Liver (tissue), 10 donors: ENCODE measurements at places on chromosomes 1 and 21. TPM values are rescaled to one million over a fixed set of nuclear protein-coding genes. Genes with fewer than 3 reads are reported as not detected.

- DNase-seq, result peak; percentile 31
These were observed 5.7 kb downstream of the TRIM46 start for GRCh38 chr1:155179112-155180031.

CELA2A gene
- not detected for total RNA-seq

DNA sequence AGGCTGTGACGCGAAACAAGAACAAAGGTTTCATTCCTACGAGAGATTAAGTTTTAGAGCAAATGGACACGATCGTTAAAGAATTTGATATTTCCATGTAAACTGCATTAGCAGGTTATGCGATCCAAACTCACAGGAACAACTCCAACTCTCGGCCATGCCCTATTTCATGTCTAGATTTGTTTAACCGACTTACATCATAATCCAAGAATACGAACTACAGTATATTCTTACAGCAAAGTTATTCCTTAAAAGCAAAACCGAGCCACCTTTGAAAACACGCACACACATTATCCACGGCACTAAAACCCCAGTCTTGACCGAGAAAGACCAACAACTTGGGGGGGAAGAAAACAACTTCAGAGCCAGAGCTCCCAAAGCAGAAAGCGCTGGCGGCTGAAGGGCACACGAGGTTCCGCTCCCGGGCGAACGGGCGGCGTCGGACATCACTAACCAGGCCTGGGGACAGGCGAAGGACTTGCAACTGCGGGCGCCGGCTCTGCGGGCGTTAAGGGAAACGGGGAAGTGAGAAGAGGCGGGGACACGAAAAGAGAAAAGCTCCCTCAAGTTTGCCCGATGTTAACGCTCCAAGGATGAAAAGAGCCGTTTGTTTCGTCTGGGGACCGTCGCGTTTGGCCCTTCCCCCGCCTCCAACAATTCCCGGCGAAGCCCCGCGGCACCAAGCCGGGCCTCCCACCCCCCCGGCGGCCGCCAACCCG lies 690 bp downstream of the B3GALNT2 start:
- peak; percentile 66 for DNase-seq

DNA sequence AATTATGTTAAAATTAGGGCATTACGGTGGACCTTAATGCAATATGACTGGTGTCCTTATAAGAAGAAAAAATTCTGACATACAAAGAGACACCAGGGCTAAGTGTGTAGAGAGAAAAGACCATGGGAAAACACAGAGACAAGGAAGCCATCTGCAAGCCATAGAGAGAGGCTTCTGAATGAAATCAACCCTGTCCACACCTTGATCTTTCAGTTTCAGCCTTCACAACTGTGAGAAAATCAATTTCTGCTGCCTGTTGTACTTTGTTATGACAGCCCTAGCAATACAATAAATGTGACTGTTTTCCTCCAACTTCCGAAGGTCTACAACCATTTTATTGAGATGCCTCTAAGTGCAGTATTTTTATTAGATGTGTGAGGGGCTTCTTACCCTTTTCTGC lies 1407.2 kb downstream of the MRPL39 start:
- no peak for DNase-seq

FCRL6 gene
- 0.09 TPM for total RNA-seq

LCE1A gene
- total RNA-seq, result not detected

CPTP gene
- total RNA-seq, result 14.6 TPM

PDZK1 gene
- total RNA-seq, result 40.5 TPM

DNA sequence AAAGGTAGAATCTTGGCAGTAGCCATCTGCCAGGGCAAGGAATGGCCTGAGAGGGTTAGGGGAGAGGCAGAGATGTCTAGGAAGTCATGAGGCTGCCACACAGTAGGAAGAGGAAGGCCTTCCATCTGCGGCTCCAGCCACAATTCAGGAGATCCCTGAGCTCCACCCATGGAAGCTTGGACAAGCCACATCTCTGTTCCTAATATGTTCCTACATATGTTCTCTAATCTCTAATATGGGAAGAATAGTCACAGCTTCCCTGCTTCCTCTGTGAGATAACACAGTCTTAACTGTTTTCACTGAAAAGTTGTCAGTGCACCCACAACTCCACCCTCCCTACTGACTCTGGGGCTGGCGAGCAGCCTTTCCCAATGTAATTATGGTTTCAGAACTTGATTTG lies 109.5 kb downstream of the CDC7 start:
- no peak for DNase-seq

- DNase-seq, result no peak
These were observed 6.9 kb upstream of the PTGFR start for GRCh38 chr1:78483903-78484302.

HES3 gene
- total RNA-seq, result not detected

TMEM269 gene
- total RNA-seq, result 0.08 TPM

NR5A2 gene
- total RNA-seq, result 37.5 TPM

GRCh38 chr1:59136541-59137275 lies 160.2 kb upstream of the FGGY start:
- DNase-seq, result no peak

KRTAP13-3 gene
- not detected for total RNA-seq

DNA sequence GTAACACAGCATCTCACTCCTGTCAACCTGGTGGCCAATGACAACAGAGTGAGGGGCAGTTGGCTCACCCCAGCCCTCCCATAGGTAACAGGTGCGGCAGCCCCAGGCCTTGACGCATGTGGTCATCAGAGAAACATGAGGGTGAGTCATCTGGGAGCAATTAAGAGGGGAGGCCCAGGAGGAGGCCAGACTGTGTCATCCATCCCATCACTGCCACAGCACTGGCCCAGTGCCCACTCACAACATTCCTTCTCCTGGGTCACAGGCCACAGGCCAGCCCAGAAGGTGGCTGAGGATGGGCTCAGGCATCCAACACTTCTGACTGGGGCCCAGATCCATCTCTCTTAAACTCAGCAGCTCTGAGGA lies 17.1 kb downstream of the TEX35 start:
- no peak for DNase-seq

- no peak for DNase-seq
These were observed 16.3 kb upstream of the NUF2 start for GRCh38 chr1:163305441-163305840.

DNA sequence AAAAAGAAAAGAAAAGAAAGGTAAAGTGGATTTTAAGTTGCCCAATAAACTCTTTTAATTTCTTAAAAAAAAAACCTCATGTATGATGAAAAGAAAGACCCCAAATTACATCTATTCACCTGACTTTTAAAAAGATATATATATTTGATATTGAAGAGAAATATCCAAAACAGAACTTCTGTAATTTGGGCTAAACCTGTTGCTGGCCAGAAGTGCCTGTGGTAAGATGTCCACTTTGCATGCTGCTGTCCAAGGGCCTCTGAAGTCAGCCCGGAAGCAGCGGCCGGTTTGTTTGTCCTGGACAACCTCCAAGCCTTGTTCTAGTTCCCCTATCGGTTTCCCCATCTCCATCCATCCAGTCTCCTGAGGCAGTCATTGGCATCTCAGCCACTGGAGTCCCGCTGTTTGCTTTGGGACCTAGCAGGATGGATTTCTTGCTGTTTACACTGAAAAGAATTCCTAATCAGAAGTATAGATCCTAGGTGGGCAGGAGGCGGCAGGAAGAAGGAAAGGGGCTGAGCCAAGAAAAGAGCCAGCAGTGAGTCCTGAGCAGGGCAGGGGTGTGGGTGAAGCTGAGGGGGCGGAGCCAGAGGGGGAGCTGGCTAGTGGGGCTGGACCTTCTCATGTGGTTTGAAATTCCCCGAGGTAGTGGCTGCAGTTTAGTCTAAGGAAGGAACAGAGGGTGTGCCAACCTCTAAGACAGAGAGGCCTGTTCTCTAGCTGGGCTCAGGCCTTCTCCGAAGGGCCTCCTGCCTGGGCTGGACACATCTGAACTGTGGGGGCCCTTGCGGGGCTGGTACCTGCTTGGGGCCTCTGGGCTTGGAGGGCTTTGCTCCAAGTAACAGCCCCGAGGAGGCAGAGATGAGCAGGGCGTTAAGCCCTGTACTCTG lies 3.3 kb downstream of the NCMAP start:
- no peak for DNase-seq

PYHIN1 gene
- 1.3 TPM for total RNA-seq

INAVA gene
- 0.67 TPM for total RNA-seq

GPR161 gene
- 1.0 TPM for total RNA-seq

DNA sequence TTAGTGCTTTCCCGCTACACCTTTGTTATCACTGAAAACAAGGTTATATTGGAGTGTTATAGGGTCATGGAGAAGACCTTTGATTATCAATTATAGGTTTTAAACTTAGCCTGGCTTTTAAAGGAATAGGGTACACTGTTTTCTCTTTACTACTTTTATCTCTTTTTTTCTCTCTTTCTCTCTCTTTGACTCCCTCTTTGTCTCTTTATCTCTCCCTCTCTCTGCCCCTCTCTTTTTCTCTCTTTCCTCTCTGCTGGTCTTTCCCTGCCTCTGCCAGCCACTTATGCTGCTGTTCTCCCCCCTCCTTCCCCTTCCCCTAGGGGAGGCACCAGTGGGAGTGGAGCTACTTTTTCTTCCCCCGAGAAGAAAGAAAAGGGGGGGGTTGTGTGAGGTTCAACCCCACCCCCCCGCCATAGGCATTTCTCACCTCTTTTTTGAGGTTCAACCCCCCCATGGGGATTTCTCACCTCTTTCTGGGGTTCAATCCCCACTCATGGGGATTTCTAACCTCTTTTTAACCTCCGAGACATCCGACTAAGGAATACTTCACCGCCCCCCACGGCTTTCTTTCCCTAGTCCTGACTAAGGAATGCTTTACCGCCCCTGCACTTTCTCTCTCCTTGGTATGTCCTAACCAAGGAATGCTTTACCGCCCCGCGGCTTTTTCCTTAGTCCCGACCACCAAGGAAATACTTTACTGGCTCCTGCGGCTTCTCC lies 17.2 kb upstream of the ZBTB8B start:
- DNase-seq, result no peak

GRCh38 chr1:70667494-70668170 lies 256.6 kb downstream of the CTH start:
- DNase-seq, result no peak

ADAMTS5 gene
- total RNA-seq, result 0.92 TPM

DNA sequence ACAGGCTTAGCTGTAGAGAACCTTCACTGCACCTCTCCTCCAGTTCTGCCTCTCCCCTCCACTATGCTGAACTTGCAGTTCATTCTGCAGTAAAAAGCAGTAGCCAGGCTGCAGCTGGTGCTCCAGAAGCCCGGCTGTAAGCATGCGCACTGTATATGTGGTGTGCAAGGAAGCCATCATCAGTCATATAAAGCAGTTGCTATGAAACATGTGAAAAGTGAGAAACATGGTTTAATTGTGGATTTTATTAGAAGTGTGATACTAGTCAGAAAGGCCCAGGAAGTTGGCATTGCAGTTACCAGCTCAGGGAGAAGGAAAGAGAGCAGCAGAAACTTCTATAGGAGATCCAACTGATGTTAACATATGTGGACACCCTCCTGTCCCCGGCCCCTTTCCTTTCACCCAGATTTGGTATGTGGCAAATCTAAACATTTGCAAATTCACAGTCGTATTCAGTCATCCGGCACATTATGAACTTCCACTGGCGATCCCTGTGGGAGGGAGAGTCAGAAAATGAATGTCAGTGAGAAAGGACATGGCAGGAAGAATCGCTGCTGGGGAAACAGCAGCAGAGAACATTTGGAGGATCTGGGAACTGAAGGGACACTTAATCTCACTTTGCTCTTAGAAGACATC lies 32.8 kb downstream of the DPT start:
- DNase-seq, result no peak

- DNase-seq, result no peak
These were observed 15.3 kb upstream of the FHAD1 start for GRCh38 chr1:15231714-15232201.

DNA sequence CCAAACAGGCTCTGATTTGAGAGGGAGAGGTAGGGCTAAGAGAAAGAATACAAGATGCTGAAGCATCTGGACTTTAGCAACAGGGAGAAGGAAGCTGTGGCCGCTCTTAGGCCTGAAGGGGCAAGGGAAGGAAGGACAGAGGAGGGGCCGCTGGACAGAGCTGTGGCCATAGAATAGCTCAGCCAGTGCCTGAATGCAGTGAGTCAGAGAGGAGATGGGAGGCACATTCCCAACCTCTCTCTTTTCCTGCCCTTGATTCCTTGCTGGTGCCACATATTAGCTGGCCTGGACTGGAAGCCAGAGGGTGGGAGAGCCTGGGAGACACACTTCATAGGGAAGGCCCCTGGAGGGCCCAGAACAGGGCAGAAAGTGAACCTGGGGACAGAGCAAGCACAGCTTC lies 83.4 kb upstream of the POU3F1 start:
- no peak for DNase-seq

SLAMF1 gene
- 1.1 TPM for total RNA-seq

PRAMEF17 gene
- total RNA-seq, result not detected

DNA sequence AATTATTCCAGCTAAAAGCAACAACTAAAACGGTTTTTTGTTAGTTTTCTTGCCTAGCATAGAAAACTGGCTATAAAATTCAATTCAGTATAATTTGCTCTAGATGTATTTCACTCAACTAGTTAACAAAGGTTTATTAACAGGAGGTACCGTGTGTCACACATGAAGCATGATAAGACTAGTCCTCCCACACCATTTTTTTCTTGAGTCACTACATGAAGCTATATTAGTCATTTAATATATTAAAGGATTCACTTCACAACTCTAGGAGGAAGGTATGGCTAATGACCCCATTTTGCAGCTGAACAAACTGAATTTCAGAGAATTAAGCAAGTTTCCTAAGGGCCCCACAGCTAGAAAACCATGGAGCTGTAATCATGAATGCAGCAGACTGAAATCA lies 307.8 kb upstream of the USP25 start:
- no peak for DNase-seq

GRCh38 chr1:172679000-172679772 lies 20.3 kb downstream of the FASLG start:
- no peak for DNase-seq

IRF6 gene
- total RNA-seq, result 29.3 TPM

B3GALT5 gene
- 0.33 TPM for total RNA-seq

AVPR1B gene
- not detected for total RNA-seq

POFUT2 gene
- 7.4 TPM for total RNA-seq

- no peak for DNase-seq
These were observed 4.7 kb downstream of the ADGRB2 start for GRCh38 chr1:31759298-31760023.

DNA sequence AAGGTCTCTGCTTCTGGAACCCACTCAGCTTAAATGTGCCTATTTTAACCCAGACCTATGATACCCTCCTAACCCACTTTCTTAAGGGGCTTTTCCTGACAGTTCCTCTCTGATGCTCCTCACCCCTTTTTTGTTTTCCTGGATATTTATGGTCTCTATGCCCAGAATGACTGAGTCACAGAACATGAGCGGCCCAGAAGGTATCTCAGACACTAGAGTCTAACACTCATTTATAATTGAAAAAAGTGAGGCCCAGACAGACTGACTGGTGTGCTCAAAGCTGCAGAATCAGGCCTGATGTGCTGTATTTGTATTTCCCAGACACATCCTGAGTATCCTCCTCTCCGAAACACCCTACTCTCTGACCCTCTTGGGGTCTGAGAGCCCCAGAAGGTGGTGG lies 44.0 kb downstream of the LRRC71 start:
- DNase-seq, result no peak

NPHS2 gene
- total RNA-seq, result not detected
